ENCODE measurements at places on chromosomes 4 and X. TPM values are rescaled to one million over a fixed set of nuclear protein-coding genes. Genes with fewer than 3 reads are reported as not detected.

- H3K4me3 ChIP-seq, result no peak overlapping the region
- H3K27me3 ChIP-seq, result no peaks in the 10 kb centered on the region
- H3K27ac ChIP-seq, result no peak overlapping the region
- no peak for DNase-seq
- H3K36me3 ChIP-seq, result no peaks in the 10 kb centered on the region
- peaks cover 6% of the 10 kb centered on the region for H3K4me1 ChIP-seq
Observed at GRCh38 chr4:139887962-139888735, 222.5 kb downstream of the MGST2 start.

- no peak overlapping the region for H3K4me3 ChIP-seq
- peaks cover 27% of the 10 kb centered on the region for H3K4me1 ChIP-seq
- no peaks in the 10 kb centered on the region for H3K27me3 ChIP-seq
- no peak overlapping the region for H3K27ac ChIP-seq
Observed at GRCh38 chr4:1293531-1293941, 3.8 kb downstream of the MAEA start.

DNA sequence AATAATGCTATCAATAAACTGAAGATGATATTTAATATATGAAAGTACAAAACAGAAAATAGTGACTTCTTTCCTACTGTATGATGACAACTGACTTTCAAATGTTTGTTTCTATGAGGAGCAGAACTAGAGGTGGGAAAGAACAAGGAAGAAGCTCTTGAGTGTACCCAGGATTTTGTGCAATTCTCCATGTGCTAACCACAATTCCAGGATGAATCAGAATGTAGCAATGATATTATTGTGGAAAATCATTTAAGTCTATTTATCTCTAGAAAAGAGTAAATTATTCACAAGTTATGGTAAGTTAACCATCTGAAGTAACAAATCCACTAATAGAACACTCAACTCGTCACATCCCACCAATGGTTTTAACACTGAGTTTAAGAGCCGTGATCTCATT lies 324.1 kb upstream of the EMCN start:
- no peaks in the 10 kb centered on the region for H3K36me3 ChIP-seq
- H3K27ac ChIP-seq, result no peak overlapping the region
- DNase-seq, result no peak
- H3K27me3 ChIP-seq, result no peaks in the 10 kb centered on the region
- no peak overlapping the region for H3K4me3 ChIP-seq

GABRQ gene
- total RNA-seq, result 9.6 TPM

GRCh38 chr4:134544303-134544770 lies 342.7 kb upstream of the PABPC4L start:
- no peak overlapping the region for H3K4me3 ChIP-seq
- H3K36me3 ChIP-seq, result no peaks in the 10 kb centered on the region
- peaks cover 3% of the 10 kb centered on the region for H3K4me1 ChIP-seq
- H3K27me3 ChIP-seq, result no peaks in the 10 kb centered on the region
- H3K27ac ChIP-seq, result no peak overlapping the region

DNA sequence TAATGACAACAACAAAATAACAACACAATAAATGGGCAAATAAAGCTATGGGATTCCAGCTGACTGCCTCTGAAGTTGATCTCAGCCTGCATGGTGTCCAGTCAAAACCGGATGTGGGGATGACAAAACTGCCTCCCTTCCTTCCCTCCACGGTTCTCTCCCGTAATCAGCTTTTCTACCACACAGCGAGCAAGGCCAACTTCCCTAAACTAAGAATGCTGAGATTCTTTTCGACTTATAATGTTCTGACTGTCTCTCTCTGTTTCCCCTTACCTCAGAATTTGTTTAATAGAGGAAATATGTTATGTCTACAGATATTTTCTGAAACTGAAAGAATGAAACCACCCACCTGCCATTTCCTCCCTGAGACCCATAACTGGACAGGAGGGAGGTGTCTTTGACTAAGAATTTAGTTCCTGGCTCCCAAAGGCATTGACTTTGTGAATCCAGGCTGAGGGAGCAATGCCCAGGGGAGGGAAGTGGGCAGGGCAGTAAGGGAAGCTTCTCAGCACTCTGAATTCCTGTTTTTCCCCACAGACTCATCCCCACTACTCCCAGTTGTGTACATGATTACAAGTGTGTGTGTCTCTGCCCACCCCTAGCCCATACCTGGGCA lies 1.0 kb upstream of the TLR1 start:
- H3K4me3 ChIP-seq, result no peak overlapping the region
- no peak overlapping the region for H3K27ac ChIP-seq
- no peak for DNase-seq
- H3K36me3 ChIP-seq, result no peaks in the 10 kb centered on the region
- no peaks in the 10 kb centered on the region for H3K4me1 ChIP-seq

GRCh38 chrX:3666975-3667374 lies 46.5 kb downstream of the PRKX start:
- H3K27ac ChIP-seq, result no peak overlapping the region
- H3K4me1 ChIP-seq, result no peaks in the 10 kb centered on the region
- H3K36me3 ChIP-seq, result no peaks in the 10 kb centered on the region
- H3K4me3 ChIP-seq, result no peak overlapping the region
- no peaks in the 10 kb centered on the region for H3K27me3 ChIP-seq

DNA sequence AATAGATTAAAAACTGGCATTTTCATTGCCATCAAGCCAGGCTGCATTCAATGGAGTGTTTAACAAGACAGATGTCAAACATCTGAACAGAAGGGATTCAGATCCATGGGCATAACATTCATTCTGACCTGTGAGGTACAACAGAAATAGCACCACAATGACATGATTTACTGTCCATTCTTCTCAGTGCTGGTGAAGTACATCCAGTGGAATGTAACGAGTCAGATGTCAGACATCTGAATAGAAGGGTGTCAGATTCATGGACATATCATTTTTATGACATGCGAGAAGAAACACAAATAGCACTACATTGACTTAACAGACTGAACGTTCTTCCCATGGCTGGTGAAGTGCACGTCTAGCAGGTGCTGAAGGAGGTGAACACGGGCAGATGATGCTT lies 186.4 kb downstream of the PPP4R3C start:
- no peak overlapping the region for H3K27ac ChIP-seq
- no peak for DNase-seq
- no peak overlapping the region for H3K4me3 ChIP-seq
- no peaks in the 10 kb centered on the region for H3K36me3 ChIP-seq
- H3K27me3 ChIP-seq, result no peaks in the 10 kb centered on the region
- no peaks in the 10 kb centered on the region for H3K4me1 ChIP-seq

- no peaks in the 10 kb centered on the region for H3K27me3 ChIP-seq
- no peak for DNase-seq
- H3K36me3 ChIP-seq, result no peaks in the 10 kb centered on the region
- no peak overlapping the region for H3K4me3 ChIP-seq
Observed at GRCh38 chr4:85571008-85571407, 96.1 kb downstream of the ARHGAP24 start.

PARM1 gene
- 5.2 TPM for total RNA-seq

Measured in H1 (cell line).